ENCODE measurements at places on chromosomes 1 and 21.

DNA sequence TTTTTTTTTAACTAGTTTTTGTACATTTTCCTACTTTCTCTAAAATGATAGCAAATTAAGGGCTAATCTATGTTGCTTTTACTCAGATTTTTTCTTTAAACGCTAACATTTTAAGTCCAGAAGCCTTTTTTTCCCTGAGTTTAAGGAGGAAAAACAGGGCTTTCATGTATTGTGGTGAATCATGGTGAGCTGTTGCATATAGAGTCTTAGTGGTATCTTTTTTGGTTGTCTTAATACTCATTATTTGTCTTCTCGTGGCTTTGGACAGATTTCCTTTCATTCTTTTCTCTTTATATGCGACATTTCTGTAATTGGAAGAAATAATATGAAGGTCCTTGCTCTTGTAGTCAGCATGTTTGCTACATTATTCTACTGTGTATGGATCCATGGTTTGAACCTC is 1015.6 kb downstream of the PLA2G4A start:
- no peak for DNase-seq

GRCh38 chr1:58447886-58448285 is 98.6 kb downstream of the OMA1 start:
- no peak for DNase-seq

- DNase-seq = no peak
These were observed 690 bp downstream of the B3GALNT2 start for GRCh38 chr1:235503403-235504121.

DNA sequence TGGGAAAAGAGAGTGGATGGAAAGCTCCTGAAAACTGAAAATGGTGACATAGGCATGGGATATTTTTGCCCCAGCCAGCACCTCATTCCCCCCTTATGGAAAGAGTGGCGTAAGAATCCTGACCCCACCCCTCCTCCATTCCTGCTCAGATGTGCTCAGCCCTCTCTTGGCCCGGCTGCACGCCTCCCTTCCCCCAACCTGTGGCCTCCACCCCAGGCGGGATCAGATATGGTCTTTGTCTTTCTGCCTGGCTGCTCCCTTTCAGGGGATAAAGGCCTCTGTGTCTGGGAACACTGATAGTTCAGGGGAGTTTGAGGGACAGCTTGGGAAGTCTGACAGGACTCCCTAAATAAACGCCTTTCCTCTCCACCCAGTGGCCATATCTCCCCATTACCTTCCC is 49.8 kb downstream of the KIRREL1 start:
- DNase-seq = no peak

DNA sequence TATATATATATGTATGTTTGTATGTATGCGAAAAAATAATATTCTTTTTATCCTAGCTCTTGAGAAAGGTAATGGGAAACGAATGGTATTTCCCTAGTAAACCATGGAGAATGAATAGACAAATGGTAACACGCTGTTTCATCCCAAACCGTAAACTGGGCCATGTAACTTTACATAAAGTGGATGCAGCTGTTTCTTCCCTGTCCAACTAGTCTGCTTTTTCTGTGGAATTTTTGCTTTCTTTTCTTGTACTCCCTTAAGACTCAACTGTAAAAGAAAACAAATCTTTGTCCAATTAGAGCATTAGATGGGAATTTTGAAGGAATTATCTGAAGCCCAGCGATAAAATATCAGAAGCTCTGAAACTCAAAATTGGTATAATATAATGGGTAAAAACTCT is 198.1 kb downstream of the NFIA start:
- no peak for DNase-seq

DNA sequence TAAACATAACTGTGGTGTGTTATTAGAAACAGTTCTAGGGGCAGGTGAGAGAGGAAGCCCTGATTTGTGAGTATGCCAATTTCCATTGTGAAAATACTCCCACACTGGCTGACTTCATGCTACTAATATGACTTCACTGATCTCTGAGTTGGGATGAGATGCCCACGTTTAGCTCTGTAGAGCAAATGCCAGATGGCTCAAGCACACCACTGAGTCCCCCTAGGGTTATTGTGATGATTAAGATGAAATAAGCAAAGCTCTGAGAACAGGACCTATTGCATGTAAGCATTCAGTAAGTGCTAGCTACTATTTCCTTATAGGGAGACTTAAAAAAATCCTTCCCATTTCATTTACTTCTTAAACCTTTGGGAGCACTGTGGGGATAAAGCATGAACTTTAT is 117.6 kb downstream of the CENPF start:
- DNase-seq = no peak

DNA sequence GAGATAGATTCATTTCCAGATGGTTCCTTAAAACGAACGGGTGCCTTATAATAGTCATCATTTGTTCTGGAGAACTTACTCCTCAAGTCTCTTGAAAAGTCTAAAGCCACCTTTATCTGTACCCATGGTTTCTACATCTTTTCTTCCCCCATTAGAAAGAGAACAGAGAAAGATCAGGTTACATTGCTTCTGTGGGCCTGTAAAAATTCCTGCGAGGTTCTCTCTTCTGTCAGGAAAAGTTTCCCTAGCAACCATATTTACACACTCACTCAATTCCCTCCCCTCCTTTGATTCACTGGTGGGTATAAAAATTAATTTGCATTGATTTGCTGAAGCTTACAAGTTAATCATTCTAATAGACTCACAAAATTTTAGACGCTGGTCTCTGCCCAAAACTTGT is 6.7 kb downstream of the PHC2 start:
- DNase-seq = no peak

DNA sequence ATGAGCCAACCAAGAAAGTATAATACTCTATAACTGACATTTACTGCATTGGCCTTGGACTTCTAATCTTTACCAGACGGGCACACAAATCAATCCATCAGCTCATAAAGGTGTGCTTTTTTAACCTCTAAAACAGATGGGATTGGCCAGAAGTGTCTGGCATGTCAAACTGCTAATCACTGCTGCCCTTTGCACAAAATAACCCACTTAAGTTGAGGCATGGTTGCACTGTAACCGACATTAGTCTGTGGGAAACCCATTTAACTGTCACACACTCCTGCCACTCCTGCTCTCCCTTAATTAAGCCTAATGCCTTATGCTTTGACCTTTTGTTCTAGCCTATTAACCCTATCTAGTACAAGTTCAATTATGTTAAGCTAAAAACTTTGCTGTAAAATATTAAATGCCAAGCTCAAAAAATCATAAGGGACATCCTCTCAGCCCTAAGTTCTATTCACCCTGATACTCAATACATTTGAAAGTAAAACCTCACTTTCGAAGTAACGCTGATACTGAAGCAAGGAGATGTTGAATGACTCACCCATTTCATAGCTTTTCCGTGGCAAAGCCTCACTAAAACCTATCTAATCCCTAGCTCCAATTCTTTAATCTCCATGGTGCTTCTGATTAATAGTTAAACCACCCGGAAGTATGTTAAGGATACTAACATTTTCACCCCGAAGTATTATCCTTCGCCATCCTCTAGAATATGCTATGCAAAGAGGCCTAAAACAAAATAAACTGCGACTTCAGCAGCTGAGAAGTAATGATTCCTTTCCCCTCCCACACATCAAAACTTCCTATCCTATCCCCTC is 12.9 kb downstream of the NRIP1 start:
- DNase-seq = no peak

- no peak for DNase-seq
These were observed 78.9 kb upstream of the LBR start for GRCh38 chr1:225506727-225507126.

DNA sequence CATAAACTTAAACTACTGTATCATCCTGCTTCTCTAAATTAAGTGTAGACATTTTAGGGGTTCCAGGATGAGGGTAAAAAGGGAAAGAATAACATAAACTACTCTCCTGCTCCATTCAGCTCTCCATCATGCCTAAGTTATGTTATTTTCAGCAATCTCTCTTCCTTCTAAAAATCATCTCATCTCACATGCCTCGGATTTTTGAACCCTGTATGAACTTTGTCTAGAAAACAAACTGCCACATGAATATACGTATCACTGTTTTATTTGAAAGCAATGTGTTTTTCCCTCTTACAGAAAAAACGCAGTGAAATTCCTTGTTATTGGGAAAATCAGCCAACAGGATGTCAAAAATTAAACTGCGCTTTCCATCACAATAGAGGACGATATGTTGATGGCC is 32.6 kb downstream of the ZBED6 start:
- no peak for DNase-seq

DNA sequence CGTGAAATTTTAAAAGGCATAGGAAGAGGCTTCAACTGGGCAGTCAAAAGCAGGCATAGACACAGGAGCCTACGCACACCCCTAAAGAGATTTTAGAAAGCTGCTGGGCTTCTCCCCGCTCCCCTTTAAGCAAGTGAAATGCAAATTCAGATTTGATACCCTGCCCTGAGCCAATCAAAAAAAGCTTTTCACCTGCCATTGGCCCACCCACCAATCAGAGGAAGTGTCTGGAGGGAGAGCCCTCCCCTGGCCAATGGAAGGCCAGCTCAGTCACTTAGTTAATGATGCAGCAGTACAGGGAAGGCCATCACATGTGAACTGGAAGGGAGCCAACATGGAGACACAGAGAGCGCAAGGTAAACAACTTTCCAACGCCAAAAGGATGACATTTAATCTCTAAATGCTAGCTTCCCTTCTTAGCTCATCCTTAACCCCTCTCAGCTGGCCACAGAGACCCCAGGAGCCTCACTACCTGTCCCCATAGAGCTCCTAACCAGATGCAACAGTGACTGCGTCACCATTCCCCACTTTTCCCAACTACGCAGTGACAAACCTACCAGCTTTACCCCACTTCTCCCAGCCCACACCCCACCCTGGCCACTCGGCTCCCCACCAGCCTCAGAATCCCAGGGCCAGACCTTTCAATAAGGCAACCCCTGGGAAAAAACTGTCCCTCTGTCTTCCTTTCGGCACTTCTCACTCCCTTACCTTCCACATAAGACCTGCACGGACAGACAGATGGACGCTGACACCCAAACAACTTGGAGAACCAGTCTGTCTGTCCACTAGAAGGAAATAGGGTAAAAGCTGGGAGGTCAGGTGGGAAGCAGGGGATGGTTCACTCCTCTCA is 71.0 kb downstream of the CD46 start:
- no peak for DNase-seq

DNA sequence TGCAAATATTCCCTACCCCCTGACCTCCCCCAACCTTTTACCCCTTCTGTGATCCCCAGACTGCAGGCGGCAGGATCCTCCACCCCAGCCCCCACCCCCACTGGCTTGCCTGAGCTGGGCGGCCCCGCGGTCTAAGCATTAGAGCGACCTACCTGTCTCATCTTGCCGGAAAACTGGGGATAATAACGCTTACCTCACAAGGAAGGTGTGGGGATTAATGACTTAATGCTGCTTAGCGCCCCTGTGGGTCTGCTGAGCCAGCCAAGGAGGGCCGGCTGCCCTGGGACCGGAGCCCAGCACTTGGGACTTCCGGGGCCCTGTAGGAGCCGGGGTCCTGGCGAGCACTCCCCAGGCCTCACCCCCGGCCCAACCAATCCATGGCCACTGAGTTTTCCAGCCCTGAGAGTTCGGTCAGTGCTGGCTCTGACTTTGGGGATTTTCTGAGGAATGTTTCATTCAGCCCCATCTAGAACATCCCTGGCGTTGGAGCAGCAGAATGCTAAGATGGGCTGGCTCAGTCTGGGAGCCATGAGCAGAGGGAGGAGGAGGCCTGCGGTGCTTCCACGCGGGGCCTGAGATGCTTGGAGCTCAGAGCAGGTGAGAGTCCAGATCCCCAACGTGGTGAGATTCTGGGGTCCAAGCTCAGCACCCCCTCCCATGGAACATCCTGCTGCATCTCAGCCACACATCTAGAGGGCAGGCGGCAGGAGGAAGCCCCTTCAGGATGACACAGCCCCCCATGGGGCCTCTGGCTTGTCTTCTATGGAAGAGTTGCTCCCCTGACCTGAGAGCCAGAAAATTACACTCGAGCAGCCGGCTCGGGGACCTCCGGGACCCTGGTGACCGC is 97.9 kb downstream of the RIPK4 start:
- no peak for DNase-seq

GRCh38 chr1:3672231-3672970 is 20.1 kb downstream of the TP73 start:
- DNase-seq = no peak

GRCh38 chr1:29690156-29690555 is 453.8 kb downstream of the PTPRU start:
- DNase-seq = no peak

DNA sequence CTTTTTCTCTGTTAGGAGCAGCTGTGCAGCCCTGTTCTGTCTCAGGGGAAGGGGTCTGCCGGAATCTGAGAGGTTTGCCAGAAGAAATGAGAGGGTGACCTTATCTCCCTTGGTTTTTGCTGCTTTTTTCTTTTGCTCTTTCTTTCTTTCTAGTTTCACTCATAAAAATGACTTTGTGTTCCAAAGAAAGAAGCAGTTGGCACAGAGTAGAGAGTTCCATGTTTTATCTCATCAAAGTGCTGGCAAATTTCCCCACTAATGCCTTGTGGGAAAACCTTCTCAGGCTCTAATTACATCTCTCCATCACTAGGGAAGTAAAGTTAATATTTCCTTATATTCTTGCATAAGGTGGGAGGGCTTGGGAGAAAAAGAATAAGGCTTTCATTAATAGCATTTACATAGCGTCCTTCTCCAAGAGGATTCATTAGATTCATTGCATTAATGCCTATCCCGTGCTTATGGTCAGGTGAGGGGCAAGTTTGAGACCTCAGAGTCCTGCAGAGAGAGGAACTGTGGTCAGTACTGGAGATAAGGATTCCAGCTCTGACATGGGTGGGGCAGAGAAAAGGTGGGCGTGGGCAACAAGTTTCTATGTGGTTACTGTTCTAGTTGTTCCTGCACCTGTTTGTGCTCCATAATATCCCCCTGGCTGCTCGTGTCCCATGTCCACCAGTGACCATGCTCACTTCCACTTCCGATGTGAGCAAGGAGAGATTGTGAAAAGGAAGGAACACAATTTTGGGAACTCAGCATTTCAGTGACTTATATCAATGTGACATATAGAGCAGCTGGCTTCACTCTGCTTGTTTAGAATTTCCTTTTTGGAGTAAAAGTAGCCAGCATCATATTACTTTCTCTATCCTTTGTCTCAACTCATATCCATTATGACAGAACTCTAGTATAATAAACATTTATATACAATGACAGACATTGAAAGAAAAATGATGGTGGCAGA is 79.5 kb downstream of the DISC1 start:
- no peak for DNase-seq

- DNase-seq = no peak
These were observed 18.5 kb downstream of the SH3BP5L start for GRCh38 chr1:248807067-248807737.

DNA sequence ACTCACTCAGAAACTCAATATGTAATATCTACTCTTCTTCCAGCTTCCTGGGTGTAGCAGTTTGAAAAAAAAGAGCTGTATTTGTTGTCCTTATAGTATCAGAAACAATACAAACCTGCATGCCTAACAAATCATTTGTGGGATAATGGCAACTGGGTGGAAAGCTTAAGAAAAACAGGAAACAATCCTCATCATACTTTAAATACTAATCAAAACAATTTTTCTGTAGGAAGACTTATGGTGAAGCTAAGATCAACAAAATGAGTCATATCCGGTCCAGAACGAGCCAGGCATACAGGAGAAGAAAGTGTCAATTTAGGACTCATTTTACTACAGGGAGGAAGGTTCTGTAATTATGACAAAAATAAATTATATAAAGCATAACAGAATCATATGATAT is 181.8 kb upstream of the ADGRL4 start:
- no peak for DNase-seq
